ENCODE measurements at places on chromosomes 4 and X. TPM values are rescaled to one million over a fixed set of nuclear protein-coding genes. Genes with fewer than 3 reads are reported as not detected.

SPANXA2 gene
- total RNA-seq, result not detected

KLB gene
- total RNA-seq, result not detected

GRID2 gene
- total RNA-seq, result 0.15 TPM

HS3ST1 gene
- total RNA-seq, result not detected

SHROOM4 gene
- total RNA-seq, result 0.59 TPM

NAT8L gene
- under 0.01 TPM for total RNA-seq

LRIT3 gene
- not detected for total RNA-seq

SPIN2A gene
- 0.15 TPM for total RNA-seq

ZFP42 gene
- total RNA-seq, result not detected

TRMT44 gene
- total RNA-seq, result 11.9 TPM

UGT2A1 gene
- total RNA-seq, result not detected

BGN gene
- 14.0 TPM for total RNA-seq

ASMT gene
- not detected for total RNA-seq

NPY1R gene
- total RNA-seq, result not detected

L1CAM gene
- 30.0 TPM for total RNA-seq

STARD8 gene
- 2.7 TPM for total RNA-seq

CXCL5 gene
- 5.9 TPM for total RNA-seq

C4orf33 gene
- 11.6 TPM for total RNA-seq

CFP gene
- total RNA-seq, result under 0.01 TPM

UGT2B17 gene
- total RNA-seq, result not detected

SSX4B gene
- total RNA-seq, result not detected

ADAMTS3 gene
- 0.84 TPM for total RNA-seq

FHDC1 gene
- total RNA-seq, result 0.17 TPM

CENPI gene
- 35.3 TPM for total RNA-seq

ITIH6 gene
- not detected for total RNA-seq

SSX3 gene
- total RNA-seq, result not detected

TXK gene
- not detected for total RNA-seq
